ENCODE measurements at places on chromosomes 6 and 20.

DNA sequence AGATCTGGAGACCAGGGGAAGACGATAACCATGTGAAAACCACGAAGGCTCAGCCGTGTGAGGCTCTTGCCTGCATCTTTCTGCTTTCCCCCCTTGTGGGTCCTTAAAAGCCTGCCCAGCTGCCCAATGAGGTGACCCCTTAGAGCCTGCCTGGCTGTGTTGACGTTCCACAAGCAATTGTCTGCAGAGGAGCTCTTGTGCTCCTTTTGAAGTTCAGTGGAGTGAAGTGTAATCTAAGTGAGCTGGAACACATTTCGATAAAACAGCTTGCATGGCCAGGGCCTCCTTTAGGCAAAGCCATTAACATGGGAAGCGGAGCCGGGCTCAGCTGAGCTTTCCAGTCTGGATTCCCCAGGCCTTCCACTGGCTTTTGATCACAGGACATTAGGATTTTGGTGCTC, 27.3 kb upstream of the TCP11 start:
- DNase-seq: no peak

DNA sequence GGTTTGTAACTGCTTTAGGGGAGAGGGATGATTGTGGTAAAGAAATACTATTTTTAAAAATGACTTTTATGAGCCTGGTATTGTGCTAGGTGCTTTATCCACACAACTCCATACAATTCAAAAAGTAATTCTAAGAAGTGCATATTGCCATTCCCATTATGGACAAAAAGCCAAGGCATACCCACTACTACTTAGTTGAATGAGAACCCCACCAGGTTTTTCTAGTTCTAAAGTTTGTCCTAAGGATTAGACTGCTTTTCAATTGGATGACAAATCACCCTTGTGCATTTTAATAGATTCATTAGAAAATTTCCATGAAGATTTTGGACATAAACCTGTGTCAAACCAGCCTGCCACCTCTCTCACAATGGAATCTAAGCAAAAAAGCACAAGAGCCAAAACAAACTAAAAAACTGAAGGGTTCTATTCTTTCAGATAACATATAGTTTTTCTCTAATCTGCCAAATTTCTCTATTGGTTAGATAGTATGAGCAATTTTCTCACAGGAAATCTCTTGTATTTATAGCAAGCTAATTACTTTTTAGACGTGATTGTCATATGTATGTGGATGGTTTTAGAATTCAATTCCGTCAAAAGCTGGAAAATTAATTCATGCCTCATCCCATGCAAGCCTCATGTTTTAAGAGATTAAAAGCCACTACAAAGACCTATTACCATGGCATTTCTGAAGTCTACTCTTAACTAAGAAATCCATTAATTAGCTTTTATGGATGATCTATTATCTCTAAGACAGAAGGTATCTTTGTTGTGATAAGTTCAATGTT, 325.5 kb downstream of the RNGTT start:
- DNase-seq: no peak

DNA sequence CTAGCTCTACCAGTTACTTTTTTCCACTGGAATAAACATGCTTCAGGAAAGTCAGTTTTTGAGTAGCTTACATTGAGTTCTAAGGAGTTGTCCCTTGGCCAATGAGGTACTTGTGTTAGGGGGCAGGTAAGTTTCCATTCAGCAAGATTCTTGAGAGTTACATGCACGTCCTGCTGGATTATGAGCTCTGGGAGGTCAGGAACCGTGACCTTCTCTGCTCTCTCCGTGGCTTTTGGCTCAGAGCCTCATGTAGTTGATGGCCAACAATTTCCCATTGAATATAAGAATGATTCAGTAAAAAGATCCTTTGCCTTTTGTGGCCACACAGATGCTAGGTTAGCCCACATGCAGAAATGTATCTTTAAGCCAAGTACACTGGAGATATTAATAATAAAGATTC, 181.8 kb upstream of the RALGAPA2 start:
- DNase-seq: no peak

- no peak for DNase-seq
Observed at GRCh38 chr6:279341-280029, 12.8 kb upstream of the DUSP22 start.

- DNase-seq: no peak
Observed at GRCh38 chr6:90362318-90362717, 65.7 kb upstream of the BACH2 start.

DNA sequence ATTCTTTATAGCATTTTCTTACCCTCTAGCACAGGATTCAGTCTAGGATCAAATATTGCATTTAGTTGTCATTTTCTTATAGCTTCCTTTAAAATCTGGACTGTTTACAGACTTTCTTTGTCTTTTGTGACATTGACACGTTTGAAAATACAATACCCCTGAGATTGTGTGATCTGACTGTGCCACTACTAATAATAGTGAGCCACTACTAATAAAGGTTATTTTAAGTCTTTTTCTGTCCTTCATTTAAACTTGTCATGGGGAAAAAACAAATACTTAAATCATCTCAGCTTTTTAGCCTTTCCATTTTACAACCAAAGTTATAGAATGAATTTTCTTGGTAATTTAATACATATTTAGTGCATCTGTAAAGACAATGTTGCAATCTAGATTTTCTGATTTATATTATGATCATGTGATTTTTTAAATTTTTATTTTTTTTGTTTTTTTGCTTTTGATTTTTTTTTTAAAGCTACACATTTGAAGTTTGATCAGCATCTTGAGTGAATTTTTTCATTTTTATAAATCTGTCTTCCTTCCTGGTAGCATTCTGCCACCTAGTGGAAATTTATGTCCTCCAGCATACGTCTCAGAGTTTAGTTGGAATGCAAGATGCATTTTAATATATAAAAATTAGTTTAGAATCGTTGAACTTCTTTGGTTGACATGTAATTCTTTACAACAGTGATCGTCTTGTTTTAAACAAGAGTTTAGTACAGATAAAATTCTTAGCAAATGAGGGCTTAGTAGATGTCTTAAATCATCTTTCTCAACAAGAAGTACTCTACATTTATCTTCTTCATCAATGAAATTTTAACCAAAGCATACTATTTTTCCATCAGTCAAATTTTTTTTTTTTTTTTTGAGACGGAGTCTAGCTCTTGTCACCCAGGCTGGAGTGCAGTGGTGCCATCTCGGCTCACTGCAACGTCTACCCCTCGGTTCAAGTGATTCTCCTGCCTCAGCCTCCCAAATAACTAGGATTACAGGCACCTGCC, 119.4 kb downstream of the NCOA3 start:
- DNase-seq: no peak

DNA sequence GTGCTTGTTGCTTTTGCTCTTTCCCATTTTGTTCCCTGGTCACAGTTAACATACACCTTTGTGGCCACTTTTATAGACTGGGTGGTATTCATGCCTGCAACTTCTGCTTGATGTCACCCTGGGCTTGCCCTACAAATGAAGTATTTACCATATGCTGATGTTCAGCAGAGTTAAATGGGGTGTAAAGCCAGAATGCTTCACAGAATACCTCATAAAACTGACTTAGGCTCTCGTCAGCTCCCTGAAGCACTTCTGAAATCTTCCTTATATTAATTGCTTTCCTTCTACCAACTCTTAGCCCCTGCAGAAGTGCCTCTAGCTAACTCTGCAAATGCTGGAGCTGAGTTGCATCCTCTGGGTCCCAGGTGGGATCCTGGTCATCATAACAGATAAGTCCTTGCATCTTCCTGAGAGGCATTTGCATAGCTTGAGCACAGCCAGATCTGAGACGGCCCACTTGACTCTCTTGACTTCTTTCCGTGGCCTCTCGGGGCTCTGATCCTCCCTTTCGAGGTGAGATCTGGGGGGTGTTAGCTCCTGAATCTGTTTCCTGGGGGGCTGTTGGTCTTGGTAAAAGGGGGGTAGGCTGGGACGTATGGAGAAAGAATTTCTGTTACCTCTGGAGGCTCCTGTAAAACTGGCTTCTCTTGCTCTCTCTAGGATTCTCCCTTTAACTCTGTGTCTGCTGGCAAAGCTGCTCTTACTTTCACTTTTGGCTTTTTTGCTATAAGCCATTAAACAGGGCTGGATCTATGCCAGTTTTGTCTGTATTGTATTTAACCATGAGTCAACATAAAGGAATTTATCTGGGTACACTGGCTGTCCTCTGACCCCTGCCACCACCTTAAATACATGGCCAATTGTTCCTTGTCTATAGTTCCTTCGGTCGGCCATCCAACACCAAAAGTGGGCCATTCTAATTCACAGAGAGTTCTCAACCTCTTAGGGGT, 223.0 kb upstream of the SYNCRIP start:
- no peak for DNase-seq

Measured in T-helper 17 cell (primary cell).